Kidney (tissue), 22 donors: ENCODE measurements at places on chromosomes 12 and 14.

GRCh38 chr12:24499151-24500146, 449.5 kb downstream of the BCAT1 start:
- no peak for DNase-seq

DNA sequence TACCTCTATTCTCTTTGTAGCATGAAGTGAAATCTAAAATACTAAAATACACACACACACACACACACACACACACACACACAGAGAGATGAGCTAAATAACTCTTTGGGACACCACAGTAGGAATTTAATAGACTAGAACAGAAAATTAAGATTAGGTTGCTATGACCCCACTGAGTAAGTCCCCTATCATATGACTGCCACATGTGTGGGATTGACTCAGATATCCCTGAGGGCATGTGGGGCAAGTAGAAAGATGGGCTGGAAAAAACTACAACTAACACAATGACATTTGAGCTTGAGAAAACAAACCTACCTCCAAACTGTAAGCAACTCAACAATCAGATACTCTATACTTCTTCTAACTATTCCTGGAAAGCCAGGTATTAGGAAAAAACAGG, 27.0 kb downstream of the SLC25A21 start:
- peak; percentile 21 for DNase-seq

GRCh38 chr12:127393896-127394295, 873.1 kb upstream of the TMEM132C start:
- DNase-seq = no peak

- no peak for DNase-seq
These were observed 9.8 kb upstream of the GALNT6 start for GRCh38 chr12:51401020-51401419.

DNA sequence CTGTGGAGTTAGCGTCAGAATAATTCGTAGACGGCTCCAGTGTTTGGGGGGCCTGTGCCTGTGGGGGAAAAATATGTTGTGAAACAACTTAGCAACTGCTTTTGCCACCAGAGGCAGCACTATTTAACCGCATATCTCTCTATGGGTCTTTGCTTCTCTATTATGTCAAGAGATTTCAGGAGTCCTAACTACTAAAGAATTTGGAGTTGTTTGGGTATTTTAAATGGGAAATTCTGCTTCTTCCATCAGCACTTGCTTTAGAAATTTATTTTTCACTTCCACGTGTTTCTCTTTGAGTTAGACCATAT, 594 bp upstream of the CLEC14A start:
- no peak for DNase-seq

DNA sequence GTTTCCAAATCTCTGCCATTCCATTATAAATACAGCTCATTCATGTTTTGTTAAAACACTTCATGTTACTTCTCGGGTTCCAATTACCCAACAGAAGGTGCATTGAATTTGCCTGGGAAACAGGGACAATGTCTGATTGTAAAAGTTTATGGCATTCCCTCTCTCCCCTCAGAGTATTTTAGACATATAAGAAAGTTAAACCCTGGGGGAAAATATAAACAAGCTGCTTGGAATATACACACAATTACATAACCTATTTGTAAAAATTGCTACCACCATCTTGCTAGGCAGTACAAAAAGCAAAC, 60.0 kb downstream of the BTG1 start:
- DNase-seq = no peak

- no peak for DNase-seq
These were observed 7.1 kb downstream of the STX2 start for GRCh38 chr12:130831876-130832405.

DNA sequence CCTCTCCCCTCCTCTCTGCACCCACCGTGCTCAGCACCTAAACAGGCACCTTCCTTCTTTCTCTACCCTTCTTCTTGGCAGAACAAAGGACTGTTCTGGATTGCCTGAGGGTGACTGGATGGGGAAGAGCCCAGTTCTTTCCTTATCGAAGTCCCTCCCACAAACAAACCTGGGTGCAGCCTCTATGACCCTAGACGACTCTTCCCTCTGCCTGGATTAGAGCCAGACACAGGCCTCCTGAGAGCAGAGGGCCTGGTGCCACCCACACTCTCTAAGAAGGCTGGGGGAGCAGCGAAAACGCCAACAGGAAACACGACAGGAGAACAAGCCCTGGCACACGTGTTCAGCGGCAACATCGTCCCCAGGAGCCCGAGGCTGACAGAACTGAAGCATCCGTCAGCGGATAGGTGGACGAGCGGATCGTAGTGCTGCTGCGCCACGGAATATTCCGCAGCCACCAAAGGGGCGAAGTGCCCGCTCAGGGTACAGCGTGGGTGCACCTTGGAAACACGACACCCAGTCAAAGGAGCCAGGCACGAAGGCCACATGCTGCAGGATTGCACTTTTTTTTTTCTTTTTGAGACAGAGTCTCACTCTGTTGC, 38.0 kb downstream of the RIMBP2 start:
- DNase-seq = no peak

GRCh38 chr14:57060276-57060955, 208.3 kb downstream of the EXOC5 start:
- DNase-seq = no peak

DNA sequence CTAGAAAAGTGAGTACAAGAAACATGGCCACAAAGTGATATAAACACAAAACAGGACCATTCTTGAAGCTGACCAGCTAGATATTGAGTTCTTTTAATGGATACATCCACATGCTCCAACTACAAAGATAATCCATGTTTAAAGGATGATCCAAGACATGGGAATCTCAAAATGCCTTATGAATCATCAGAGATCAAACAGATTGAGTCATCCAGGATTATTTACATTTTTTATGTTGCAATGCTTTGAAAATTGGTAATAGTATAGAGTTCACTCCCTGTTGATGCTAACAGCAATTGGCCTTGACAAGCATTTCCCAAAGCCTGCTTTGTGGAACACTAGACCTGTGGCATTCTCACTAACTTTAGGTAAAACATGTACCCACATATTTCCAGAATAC, 293.0 kb upstream of the TBX3 start:
- DNase-seq = no peak

- DNase-seq = no peak
These were observed 50.1 kb upstream of the RERGL start for GRCh38 chr12:18139989-18140596.

DNA sequence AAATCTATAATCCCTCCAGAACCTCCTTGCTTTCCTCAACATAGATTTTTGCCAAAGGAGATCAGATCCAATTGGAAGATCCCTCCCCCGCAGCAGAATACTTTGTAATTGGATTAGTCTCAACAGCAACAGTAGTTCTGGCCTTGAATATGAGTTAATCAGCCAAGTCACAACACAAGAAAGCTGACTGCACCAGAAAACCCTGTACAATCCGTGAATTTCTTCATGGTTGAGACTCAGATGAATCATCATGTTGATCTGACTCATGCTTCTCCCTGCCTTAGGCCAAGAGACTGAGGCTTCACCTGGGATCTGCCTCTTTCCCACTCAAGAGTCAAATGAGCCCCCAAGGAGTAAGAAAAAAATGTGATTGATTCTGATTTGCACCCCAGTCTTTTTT, 3.0 kb upstream of the METTL17 start:
- no peak for DNase-seq

DNA sequence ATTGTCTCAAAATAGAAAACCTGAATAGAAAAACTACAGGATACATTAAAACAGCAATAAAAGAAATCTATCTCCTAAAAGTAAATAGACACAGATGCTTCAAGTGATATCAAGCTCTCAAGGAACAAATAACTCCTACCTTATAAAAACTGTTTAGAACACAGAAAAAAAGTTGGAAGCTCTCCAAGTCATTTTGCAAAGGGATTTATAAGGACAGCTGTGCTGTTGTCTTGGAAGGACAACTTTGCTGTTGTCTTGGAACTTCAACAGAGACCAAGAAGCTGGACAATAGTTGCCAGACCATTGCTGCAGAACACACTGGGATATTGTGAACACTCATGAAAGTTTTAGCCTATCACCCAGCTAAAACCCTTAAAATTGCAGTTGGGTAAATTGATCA, 780.7 kb downstream of the FLRT2 start:
- DNase-seq = no peak

DNA sequence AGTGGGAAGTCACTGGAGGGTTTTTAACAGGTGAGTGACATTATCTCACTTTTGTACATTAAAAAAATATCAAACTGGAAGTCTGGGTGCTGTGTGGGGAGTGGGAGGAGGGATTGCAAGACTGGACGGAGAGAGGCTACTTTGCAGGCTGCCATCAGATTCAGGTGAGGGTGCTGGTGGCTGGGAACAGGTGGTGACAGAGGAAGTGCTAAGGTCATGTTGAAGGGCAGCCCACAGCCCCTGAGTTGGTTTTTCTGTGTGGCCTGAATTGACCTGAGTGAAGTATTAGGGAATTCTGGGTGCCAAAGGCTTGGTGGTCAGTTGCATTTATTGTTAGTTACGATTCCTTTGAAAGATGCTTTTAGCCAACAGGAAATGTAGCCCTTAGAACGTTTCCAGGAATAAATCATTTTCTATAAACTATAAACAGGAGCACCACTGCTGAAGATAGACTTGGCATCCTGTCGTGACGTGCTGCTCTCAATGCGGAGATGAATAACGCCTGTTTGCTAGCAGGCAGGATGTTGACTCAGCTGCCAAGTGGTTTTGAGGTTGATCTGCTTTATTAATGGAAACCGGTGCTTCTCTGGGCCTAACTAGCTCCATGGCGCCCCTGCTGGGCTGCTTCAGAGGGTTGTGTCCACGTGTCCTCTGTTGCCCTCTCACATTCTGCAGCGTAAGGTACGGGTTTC, 707.5 kb upstream of the TMEM132C start:
- DNase-seq = peak; percentile 42

DNA sequence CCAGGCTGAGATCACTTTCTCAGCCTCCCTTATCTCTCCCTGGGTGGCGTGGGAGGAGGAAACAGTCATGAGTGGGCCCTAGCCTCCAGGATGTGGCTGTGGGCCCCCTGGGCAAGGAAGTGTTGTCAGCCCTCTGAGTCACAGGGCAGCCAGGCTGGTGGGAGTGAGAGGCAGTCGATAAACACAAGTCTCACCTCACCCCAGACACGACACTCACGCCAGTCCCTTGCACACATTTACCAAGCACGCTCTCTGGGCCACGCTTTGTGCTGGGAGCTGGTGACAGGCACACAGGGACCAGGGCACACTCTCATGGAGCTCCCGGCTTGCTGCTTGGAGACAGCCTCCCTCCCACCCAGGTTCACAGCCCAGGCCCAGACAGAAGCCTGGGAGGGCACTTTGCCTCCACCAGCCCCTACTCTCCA, 1.9 kb upstream of the KRT79 start:
- DNase-seq = no peak

- no peak for DNase-seq
These were observed 84.3 kb downstream of the TMEM30B start for GRCh38 chr14:61196792-61197191.

GRCh38 chr12:52183971-52184370, 7.8 kb downstream of the KRT80 start:
- no peak for DNase-seq

DNA sequence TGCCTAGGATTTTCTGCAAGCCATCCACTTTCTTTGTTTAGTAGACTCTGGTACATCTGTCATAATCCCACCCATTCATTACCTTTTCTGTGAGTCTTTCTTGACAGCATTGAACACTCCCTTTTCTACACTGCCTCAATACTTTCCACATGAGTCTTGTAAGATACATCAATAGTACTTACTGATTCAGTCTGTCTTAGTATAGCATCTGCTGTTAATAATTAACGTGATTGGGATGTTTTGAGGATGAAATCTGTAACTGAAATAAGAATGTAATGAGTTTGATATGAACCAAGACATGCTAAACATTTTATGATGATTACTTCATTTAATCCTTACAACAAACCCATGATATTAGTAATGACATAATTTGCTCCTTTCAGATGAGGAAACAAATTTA, 196.2 kb upstream of the FOXG1 start:
- no peak for DNase-seq

GRCh38 chr12:117967512-117967911, 1.3 kb downstream of the KSR2 start:
- DNase-seq = no peak

GRCh38 chr14:36256126-36256801, 64.2 kb downstream of the MBIP start:
- DNase-seq = no peak

DNA sequence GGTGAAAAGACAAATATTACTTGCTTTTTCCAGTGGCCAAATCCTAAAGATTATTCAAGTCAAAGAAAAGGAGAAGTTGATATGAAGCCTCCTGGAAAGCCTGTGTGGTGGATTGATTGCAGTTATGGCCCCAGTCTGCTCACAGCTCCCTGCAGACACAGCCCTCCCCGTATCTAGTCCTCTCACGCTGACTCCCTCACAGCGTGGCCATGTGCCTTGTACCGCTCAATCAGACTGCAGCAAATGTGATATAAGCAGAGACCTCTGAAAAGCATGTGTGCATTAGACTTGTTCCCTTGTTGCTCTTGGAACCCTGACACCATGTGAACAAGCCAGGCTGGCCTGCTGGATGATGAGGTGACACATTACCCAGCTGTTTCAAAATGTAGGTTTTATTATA, 398.0 kb upstream of the GARIN6 start:
- no peak for DNase-seq

- DNase-seq = no peak
These were observed 184.6 kb upstream of the NAV3 start for GRCh38 chr12:77645966-77646598.

GRCh38 chr12:18992336-18992735, 137.2 kb upstream of the PLEKHA5 start:
- DNase-seq = no peak

GRCh38 chr12:106327309-106327869, 24.9 kb downstream of the TCP11L2 start:
- no peak for DNase-seq

DNA sequence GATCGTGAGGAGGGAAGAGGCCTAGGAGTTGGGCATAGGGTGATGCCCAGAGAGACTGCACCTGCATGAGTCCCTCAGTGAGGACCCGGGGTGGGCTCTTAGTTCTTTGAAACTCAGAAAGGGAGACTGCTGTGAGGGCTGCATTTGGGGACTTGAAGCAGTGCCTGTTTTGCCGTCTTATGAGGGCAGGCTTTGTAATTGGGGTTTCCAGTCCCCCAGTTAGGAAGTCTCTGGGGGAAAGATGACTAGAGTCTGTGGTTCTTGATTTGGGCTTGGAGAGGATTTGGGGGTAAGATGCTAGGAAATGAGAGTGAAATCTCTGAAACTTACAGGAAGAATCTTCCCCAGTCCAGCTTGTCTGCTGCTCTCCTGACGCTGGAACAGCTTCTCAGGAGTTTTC, 99.6 kb downstream of the ARF6 start:
- DNase-seq = no peak

GRCh38 chr12:94633401-94633800, 17.0 kb downstream of the TMCC3 start:
- no peak for DNase-seq

- DNase-seq = no peak
These were observed 2.2 kb upstream of the LRRC23 start for GRCh38 chr12:6902448-6902847.

GRCh38 chr14:53411125-53411524, 258.0 kb upstream of the DDHD1 start:
- DNase-seq = peak; percentile 35
